ENCODE measurements at places on chromosomes 3 and 15.

DNA sequence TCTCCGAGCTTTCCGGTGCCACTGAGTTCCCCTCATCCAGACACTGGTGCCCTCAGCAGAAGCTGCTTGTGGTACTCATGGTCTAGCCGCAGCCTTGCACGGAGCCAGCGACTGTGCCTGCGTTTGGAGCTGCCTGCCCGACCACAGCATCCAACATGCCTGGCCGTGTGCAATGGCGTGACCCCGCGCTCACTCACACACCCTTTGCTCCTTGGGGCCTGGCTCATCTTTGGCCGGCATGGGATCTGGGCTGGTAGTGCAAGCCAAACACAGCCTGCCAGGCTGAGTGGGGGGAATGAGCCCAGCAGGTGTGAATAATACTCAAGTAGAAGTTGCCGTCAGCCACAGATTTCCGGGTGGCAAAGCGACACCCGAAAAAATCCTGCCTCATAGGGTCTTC is 1178.7 kb upstream of the GBE1 start:
- DNase-seq: no peak

DNA sequence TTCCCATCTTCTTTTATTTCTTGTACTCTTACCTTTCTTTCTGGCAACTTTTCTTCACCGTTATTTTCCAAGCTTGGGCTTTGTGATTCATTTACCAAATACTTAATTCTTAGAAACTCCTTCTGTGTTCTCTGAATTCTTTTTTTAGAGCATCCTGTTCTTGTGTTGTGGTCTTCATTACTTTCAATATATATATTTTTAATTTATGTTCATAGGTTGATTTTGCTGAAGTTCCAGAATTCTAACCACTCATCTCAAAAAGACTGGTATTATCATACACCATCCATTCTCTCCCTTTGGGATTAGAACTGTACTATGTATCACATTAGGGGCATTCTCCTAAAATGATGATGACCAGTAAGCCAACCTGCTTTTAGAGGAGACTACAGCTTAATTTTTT is 362.3 kb upstream of the CBLB start:
- no peak for DNase-seq

DNA sequence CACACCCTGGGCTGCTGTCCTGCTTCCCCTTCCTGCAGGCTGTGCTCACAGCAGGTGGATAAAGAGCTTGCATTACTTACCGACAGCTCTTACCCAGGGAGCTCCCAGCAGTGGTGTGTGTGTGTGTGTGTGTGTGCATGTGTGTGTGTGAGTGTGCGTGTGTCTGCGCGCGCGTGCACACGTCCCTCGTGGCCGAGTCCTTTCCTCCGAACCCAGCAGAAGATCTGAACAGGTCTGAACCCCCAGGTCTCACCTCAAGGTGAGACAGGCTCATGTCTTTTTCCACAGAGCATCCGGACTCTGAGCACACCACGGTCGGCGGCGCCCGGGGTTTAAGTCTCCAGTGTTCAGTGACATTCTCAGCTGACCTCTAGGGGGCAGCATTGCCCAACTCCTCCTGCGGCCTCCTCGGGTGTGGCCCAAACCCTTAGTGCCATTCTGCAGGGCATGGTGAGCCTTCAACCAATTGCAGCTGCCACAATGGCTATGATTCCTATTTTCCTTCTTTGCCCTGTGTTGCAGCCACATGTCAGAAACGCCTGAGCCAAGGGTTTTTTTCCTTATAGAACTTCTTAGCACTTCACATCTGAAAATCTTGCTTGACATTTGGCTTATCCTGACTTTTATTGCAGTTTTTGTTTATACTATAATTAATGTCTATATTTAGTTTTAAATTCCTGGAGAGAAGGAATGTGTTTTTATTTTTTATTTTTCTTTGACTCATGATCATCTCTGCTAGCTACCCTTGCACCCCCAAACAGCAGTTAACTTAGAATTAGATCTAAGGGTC is 64.1 kb upstream of the KLHL25 start:
- peak; percentile 51 for DNase-seq

DNA sequence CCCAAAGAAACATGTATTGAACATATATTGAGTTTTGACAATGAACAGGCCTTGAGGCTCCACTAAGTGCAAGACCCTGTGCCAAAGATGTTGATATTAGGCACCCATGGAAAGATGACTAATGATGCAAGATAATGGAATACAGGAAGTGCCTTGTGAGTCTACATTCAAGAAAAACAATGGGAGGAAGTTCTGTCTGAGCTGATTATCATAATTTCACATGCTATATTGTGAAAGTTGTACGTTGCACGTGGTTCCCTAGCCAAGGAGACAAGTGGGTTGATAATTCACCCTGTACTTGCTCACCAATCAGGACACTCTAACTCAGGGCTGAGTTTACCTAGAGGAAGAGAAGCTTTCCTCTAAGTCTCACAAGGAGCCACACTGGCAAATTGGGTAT is 186.9 kb upstream of the STAC start:
- DNase-seq: no peak

GRCh38 chr15:96585484-96586386 is 255.2 kb downstream of the NR2F2 start:
- DNase-seq: no peak

GRCh38 chr15:59539799-59540198 is 71.8 kb upstream of the GCNT3 start:
- DNase-seq: no peak

DNA sequence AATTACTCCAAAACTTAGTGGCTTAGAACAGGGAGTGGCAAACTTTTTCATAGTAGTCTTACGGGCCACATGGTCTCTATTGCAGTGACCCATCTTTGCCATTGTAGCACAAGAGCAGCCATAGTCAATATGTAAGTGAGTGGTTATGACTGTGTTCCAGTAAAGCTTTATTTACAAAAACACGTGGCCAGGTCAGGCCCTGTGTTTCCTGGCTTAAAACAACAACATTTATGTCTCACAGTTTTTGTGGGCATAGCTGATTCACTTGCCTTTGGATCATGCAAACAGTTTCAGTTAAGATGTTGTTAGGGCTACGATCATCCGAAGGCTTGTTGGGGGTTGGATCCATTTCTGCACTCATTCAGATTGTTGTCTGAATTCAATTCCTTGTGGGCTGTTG is 103.8 kb downstream of the CHCHD6 start:
- DNase-seq: peak; percentile 11

GRCh38 chr3:180070925-180071324 is 34.2 kb upstream of the PEX5L start:
- DNase-seq: no peak

GRCh38 chr3:113272385-113272779 is 61.0 kb downstream of the BOC start:
- DNase-seq: no peak

DNA sequence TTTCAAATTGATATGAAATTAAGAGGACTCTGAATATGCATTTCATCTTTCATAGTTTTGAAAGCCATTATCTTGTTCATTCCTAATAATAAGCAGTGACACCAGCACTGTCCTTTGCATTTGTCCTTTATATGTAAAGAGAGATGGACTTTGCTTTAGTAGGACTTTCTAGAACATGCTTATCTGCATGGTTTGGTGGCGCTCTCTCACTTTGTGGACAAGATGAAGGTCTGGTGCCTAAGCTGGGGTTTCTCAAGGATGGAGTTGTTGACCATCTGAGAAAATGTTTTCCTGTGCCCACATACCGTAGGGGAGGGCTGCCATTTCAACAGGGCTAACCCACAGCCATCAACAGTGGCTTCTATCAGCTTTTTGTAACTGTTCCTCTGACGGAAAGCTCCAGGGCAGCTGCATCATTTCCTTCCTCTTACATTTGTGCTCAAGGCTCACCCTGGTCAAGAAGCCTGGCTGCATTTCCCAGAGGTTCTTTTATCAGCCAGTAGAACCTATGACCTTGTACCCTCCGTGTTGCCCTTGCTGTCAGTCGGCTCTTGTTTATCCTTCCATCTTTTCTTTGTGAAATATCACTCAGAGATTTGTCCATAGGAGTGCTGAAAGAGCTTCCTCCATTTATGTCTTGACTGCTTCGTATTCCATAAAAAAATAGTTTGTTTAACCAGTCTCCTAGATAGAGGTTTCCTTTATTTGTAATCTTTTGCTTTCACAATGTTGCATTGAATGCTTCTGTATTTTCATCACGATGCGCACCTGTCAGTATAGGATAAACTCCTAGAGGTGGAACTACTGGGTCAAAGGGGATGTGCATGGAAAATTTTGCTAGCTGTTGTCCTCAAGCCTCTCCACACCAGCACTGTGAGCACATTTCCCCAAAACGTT is 44.6 kb downstream of the ABHD2 start:
- DNase-seq: no peak

DNA sequence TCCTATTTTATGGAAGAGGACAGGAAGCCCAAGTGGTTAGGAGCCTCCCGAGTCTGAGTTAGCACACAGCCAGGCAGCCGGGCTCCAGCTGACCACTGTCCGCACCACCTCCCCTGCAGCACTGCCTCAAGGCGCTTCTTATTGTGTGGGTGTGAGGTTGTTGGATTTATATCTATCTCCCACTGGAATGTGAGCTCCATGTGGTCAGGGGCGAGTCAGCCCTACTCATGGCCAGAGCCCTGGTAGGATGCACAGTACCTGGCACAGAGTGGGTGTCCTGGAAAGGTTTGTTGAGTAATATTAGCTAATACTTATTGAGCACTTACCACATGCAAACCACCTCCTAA is 9.7 kb upstream of the FBLN2 start:
- no peak for DNase-seq

GRCh38 chr3:160948273-160948672 is 156.9 kb downstream of the B3GALNT1 start:
- DNase-seq: no peak

- no peak for DNase-seq
Observed at GRCh38 chr3:139729300-139729699, 51.5 kb upstream of the NMNAT3 start.

- no peak for DNase-seq
Observed at GRCh38 chr15:90585863-90586262, 56.1 kb downstream of the CRTC3 start.

GRCh38 chr15:101327147-101327740 is 32.2 kb upstream of the SNRPA1 start:
- DNase-seq: no peak

DNA sequence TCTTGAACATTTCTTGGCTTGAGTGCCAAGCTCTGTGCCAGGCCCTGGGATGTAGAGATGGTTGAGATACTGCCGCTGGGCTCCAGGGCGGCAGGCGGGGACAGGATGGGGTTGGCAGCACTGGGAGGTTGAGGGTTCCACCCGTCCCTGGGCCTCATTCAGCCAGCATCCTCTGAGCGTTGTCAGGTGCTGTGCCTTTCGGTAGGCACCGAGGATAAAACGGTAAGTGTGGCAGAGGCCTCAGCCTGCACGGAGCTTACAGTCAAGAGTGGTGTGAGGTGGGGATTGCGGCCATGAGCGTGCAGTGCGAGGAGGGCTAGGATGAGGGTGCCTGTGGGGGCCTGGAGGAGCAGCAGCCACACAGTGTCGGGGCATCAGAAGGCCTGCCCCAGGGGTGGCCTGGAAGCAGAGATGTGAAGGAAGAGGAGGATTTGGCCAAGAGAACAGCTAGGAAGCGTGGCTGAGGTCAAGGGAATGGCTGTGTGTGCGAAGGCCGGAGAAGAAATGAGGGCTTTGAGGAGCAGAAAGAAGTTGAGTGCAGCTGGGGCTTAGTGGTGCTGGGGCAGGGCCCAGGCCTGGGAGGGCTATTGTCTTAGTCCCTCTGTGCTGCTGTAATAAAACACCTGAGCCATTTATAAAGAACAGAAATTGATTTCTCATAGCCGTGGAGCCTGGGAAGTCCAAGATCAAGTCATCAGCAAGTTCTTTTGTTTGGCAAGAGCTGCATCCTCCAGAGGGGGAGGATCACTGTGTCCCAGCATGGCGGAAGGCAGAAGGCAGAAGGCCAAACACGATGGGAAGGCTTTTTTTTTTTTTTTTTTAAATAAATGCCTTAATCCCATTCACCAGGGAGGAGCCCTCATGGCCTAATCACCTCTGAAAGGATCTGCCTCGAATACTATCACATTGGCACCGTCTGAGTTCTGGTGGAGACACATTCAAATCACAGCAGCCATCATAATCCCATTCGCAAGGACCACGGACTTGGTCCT is 22.7 kb downstream of the CORO2B start:
- DNase-seq: no peak

- no peak for DNase-seq
Observed at GRCh38 chr15:32715276-32715675, 2.5 kb upstream of the GREM1 start.

DNA sequence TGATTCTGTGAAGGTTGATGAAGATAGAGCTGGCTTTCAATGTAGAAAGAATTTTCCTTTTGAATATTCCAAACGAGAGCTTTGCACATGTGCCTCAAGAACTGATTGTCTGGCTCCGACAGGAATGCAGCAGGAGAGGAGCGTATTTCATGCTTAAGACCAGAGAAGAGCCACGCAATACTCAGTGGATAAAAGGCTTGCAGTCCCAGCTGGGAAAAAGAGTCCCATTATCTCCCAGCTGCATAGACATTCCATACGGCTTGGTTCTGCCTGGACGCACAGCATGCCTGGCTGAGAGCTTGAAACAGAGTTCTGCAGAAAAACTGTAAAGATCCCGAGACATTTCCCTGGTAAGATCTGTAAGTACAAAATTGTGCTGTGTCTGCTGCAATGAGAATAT is at the start of gene CNTN6:
Gene CNTN6, plus strand, starts transcription at position 254 of the 400 bp plus-strand sequence. CDS start 54,985 bp downstream, outside the sequence.
- DNase-seq: no peak

GRCh38 chr3:188060840-188061544 is 93.0 kb upstream of the LPP start:
- peak; percentile 49 for DNase-seq

DNA sequence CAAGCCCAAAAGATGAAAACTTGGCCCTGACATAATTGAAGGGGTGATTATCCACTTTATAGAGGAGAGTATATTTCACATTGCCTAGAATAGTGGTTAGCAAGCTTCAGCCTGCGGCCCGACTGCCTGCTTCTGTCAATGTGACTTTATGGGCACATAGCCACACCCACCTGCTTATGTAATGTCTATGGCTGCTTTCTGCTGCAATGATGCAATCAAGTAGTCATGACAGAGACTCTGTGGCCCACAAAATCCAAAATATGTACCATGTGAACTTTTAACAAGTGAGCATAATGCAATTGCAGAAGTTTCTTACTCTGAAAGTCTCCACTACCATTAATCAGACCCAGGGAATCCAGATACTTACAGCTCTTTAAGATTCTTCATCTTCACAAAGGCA is 103.1 kb downstream of the LRIG1 start:
- DNase-seq: no peak

DNA sequence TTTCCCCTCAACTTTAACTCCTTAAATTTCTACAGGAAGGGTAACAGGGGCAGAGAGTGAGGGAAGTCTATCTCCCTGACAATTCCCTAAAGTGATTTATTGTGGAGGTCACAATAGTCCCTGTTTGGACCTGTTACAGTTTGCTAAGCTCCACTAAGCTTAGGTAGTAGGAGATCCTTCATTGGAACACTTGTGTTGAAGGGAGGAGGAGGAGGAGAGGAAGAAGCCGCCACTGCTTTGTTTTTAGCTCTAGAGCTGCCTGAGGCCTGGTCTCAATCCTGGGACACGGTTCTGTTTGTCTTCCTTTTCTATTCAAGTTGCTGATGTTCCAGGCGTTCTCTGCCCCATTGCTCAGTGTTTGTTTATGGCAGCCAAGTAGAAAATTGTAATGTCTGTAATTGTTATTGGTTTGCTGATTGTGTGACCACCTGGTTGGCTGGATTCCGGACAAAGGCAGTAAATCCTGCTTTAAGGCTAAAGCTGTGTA is 48.4 kb downstream of the HES1 start:
- DNase-seq: no peak

GRCh38 chr3:181690769-181691168 is 21.0 kb upstream of the SOX2 start:
- DNase-seq: no peak

Data from H54 (cell line).